Stimulated activated CD4-positive, alpha-beta T cell treated with anti-CD3 and anti-CD28 coated beads, TNF-alpha, amount 100 ng/mL, for 24 hours (primary cell): ENCODE measurements at places on chromosomes 7 and 10.

DNA sequence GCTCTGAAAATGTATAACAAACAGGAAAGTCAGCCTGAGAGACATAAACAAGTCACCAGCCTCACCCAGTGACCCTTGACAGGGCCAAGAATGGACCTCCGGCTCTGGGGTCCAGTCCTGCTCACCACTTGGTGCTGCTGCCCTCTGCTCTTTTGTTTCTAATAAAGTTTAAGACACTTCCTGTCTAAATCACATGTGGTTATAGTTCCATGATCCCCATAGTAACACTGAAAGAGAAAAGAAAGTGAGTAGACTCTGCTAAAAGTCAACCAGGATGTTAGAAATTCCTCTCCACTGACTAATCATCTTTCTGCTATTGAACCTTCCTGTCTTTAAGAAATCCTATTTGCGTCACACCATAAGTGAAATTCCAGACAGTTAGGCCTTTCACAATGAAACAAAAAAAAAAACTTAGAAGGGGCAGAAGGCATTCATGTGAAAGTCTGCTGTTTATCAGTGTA is 179.2 kb upstream of the BET1 start:
- no peak for DNase-seq

DNA sequence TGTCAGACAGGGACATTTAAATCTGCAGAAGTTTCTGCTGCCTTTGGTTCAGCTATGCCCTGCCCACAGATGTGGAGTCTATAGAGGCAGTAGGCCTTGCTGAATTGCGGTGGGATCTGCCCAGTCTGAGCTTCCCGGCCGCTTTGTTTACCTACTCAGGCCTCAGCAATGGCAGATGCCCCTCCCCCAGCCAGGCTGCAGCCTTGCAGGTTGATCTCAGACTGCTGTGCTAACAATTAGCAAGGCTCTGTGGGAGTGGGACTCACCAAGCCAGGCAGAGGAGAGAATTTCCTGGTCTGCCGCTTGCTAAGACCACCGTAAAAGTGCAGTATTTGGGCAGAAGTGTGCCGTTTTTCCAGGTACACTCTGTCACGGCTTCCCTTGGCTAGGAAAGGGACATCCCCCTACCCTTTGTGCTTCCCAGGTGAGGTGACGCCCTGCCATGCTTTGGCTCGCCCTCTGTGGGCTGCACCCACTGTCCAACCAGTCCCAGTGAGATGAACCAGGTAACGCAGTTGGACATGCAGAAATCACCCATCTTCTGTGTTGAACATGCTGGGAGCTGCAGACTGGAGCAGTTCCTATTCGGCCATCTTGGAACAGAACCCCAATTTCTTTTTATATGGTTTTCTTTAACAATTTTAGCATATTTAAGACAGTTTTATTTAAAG is 28.4 kb upstream of the VWDE start:
- DNase-seq: no peak

GRCh38 chr10:72320676-72321247 is 34.0 kb downstream of the DNAJB12 start:
- DNase-seq: peak; percentile 77

- no peak for DNase-seq
Observed at GRCh38 chr7:99195867-99196266, 12.0 kb downstream of the KPNA7 start.

DNA sequence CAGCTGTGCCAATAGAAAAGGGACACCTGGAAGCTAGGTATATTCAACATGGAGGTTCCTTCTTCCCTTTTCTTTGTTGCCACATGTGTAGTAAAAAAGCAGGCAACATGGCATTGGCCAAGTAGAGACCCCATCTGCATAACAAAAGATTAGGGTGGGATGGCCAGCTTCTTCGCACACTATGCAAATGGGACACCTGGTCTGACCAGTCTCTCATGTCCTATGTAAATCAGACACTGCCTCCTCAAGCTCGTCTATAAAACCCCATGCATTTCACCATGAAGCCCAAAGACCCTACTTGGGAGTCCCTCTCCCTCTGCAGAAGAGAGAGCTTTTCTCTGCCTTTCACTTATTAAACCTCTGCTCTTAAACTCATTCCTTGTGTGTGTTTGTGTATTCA is 53.9 kb downstream of the MYL10 start:
- DNase-seq: no peak

GRCh38 chr10:29199339-29199738 is 89.5 kb upstream of the LYZL1 start:
- no peak for DNase-seq

- DNase-seq: no peak
Observed at GRCh38 chr7:142711746-142712616, 37.3 kb upstream of the PRSS1 start.

DNA sequence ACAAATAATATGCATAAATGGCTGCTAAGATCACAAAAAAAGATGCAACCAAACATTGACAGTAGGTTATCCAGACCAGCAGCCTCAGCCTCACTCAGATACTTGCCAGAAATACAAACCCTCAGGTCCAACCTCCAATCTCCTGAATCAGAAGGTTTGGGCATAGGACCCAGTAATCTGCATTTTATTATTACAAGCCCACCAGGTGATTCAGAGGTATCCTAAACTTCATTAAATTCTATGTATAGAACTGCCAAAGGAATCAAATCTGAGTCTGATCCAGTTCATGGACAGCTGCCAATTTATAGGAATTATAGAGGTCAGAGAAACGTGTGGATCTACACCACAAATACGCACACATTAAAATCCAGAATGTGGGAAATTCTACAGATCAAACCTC is 41.3 kb downstream of the ZNF438 start:
- DNase-seq: no peak

DNA sequence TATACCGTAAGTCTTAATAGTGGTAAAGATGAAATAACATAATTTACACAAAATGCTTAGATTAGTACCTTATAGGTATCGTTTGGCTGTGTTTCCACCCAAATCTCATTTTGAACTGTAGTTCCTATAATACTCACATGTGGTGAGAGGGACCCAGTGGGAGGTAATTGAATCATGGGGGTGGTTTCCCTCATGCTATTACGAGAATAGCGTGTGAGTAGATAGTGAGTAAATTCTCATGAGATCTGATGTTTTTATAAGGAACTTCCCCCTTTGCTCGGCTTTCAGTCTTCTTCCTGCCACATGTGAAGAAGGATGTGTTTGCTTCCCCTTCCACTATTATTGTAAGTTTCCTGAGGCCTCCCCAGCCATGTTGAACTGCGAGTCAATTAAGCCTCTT is 426.3 kb upstream of the POT1 start:
- DNase-seq: no peak

DNA sequence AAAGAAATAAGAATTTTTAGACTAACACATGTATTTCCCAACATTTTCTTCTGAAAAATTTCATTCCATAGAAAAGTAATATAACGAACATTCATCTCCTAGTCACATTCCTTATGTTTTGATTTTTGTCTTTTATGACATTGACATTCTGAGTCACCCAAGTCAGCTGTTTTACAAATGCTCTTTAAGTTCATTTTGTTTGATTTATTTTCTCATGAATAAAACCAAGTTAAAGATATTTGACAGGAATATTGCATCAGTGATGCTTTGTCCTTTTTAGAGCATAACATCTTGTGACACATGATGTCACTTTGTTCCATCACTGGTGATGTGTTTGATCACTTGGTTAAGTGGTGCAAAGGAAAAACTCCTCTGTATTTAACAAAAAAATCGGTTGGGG is 48.4 kb downstream of the HGF start:
- DNase-seq: no peak

- no peak for DNase-seq
Observed at GRCh38 chr7:43520201-43520600, 62.7 kb upstream of the STK17A start.

- no peak for DNase-seq
Observed at GRCh38 chr7:30433082-30433481, 45.5 kb downstream of the NOD1 start.

GRCh38 chr10:43128958-43129706 is 9.1 kb upstream of the CSGALNACT2 start:
- DNase-seq: no peak

DNA sequence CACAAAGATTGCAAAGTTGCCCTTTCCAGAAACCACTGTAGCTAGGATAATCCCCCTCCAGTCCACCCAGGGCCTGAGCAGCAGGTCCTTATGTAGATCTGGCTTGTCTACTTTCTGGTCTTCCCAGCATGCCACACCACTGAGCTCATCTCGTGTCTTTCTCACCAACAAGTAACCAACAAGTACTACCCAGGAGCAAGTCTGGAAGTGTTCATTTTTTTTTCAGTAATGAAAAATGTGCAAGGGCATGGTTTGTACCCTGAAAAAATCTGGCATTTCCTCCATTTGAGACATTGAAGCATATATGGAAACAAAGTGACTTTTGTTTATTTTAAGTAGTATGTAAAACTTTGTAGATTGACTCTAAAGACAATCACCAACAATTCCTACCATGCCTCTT is 120.8 kb downstream of the INHBA start:
- no peak for DNase-seq

- DNase-seq: no peak
Observed at GRCh38 chr7:24133691-24134090, 150.3 kb upstream of the NPY start.

- peak; percentile 38 for DNase-seq
Observed at GRCh38 chr7:129169171-129169671, 19.2 kb upstream of the SMO start.

GRCh38 chr7:5622746-5623145 is 158.7 kb downstream of the RNF216 start:
- DNase-seq: no peak

- no peak for DNase-seq
Observed at GRCh38 chr7:44103923-44104859, at the start of gene AEBP1. TSS of gene AEBP1 (plus strand) at chr7:44104345. CDS start at chr7:44104666, 321 bp downstream.

DNA sequence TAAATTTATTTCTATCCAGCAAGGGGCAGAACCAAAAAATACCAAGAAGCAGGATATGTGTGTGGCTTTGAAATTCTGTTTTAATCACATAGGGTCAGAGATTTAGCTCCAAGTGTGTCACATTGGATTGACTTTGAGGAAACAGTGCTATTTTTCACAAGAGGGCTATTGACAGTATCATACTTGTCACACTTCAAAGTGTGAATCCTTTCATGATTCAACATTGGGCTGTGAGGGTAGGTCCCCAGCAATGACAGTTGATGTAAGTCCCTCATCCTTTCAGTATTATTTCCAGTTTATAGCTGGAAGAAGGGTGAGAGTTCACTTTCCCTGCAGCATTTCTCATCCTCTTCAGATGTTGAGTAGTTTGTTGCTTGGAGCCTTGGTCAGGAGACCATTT is 7.4 kb downstream of the CCNY start:
- no peak for DNase-seq

DNA sequence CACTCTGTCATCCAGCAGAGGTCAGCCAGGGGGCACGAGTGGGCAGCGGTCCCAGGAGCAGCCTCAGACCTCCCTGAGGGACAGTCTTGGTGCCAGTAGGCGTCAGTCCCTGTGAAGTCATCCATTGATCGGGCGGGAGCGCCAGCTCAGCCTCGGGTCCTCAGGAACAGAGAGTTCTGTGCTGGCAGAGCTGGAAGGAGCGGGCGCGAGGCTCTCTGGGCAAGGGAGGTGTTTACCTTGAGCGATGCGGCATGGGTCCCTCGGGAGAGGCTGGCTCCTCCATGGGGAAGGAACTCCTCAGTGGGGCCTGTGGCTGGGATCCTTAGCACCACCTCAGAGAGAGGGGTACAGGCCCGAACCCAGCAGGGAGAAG is 101.1 kb upstream of the PPIF start:
- no peak for DNase-seq

GRCh38 chr10:77249901-77250459 is 387.6 kb downstream of the KCNMA1 start:
- no peak for DNase-seq

DNA sequence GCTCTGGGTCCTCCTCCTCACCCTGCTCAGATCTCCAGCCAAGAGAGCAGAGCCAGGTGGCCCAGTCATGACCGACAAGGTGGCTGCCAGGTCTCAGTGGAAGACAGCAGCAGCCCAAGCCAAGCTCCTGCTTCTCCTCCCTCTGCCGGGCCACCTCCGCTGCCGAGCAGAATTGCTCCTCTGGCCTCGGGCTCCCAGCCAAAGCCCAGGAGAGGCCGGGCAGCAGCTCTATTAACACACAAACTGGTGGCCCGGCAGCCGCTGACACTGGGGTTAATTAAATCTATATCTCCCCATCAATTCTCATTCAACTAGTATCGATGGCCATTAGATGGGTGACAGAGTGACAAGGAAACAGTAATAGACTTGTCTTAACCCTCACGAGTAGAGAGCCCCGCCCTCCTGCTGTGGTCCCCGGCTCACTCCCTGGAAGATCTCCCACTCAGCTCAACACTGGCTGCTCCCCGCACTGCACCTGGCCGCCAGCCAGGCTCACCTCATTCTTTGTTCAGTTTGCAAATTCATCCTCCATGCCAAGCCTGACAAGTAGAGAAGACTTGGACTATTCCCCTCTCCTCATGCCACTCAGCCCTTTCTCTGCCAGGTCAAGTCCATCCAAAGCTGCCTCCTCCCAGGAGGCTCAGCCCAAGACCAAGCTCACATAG is 74.1 kb upstream of the UNC5B start:
- no peak for DNase-seq

GRCh38 chr10:8049045-8049864 is 5.2 kb upstream of the GATA3 start:
- no peak for DNase-seq

DNA sequence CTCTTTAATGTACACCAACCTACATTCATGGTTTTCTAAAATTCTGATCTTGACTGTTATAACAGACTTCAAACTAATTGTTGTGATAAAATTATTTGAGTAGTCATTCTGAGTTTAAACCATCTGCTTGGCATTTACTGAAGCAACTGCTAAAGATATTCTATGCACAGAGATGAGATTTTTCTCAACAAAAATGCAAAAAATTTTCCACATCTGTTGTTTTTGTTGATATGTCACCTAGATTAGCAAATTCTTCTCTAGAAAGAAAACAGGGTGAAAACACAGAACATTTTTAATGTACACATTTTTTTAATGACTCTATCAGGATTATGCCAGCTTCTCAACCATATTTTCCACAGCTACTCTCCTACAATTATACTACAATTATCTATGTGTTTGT is 42.7 kb downstream of the ARHGAP12 start:
- no peak for DNase-seq

DNA sequence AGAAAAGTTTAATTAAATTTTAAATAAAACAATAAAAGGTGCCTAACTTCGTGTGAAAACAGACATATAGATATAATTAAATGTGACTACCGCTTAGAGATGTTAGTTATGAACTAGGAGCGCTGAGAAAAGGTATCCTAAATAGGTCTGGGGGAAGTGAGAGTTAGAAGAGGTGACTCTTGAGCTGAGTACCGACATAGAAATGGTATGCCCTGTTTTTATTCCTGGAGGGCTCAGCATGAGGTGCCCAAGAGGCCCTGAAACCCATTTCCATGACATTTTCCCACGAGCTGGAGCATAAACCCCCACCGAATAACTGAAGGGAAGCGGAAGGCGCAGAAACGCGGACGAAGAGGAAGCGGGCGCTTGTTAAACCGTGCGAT is 433 bp upstream of the STARD3NL start:
- DNase-seq: no peak
